ENCODE measurements at places on chromosomes 12 and 14.

- no peak for DNase-seq
Observed at GRCh38 chr14:92952481-92953298, 29.7 kb downstream of the CHGA start.

GRCh38 chr12:46185686-46186085 lies 83.2 kb downstream of the SLC38A1 start:
- DNase-seq, result no peak

- no peak for DNase-seq
Observed at GRCh38 chr12:13343375-13343774, 146.8 kb downstream of the EMP1 start.

DNA sequence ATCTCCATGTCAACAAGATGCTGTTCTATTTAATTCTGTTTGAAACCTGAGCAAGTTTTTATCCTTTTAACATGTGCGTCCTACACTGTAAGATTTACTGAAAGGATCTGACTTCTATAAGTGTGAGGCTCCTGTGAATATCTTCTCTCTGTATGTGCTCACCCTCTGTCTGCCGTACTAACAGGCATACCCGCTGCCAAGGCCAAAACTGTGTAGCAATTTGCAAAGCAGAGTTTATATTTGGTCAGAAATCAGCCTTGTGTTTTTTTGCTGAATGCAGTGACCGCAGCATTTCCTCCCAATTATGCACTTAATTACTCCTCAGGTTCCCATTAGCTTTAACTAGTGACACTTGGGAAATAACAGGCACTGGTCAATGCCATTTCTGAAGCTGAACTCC lies 12.3 kb downstream of the CHST11 start:
- DNase-seq, result no peak

DNA sequence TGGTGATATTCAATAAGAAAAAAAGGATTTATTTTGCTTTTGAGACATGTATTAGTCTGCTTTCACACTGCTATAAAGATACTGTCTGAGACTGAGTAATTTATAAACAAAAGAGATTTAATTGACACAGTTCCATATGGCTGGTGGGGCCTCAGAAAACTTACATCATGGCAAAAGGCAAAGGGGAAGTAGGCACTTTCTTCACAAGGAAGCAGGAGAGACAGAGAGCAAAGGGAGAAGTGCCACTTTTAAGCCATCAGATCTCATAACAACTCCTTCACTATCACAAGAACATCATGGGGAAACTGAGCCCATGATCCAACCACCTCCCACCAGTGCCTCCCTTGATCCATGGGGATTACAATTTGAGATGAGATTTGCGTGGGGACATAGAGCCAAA lies 43.9 kb downstream of the BHLHE41 start:
- DNase-seq, result no peak

GRCh38 chr12:66279123-66279712 lies 23.1 kb upstream of the HELB start:
- DNase-seq, result no peak

- DNase-seq, result no peak
Observed at GRCh38 chr12:106033161-106033675, 105.5 kb downstream of the NUAK1 start.

DNA sequence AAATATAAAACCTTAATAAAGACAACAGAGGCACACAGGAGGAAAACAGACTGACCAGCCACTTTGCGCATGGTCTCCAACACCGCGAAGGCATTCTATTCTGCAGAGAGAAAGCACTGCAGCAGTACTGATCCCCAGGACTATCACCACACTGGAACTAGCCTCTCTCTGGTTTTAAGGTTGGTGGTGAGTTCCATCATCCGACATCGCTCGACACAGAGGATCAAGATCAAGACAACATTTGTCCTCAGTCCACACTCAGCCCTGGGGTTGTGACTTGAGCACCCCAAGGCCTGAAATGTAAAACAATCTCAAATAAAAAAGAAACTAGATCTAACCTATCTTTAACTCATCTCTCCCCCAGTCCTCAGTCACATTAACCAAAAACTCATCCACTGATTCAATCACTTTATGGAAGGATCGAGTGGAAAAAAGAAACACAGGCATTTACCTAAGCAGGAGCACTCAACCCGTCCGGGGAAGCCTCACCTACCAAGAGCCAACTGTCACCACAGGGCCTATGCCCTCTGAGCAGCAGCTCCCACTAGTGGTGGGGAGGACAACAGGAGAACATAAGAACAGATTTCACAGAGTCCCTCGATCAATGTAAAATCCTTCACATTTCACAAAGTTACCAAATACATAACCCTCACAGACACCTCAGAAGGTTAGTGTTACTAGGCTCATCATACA lies 17.7 kb downstream of the STXBP6 start:
- no peak for DNase-seq

DNA sequence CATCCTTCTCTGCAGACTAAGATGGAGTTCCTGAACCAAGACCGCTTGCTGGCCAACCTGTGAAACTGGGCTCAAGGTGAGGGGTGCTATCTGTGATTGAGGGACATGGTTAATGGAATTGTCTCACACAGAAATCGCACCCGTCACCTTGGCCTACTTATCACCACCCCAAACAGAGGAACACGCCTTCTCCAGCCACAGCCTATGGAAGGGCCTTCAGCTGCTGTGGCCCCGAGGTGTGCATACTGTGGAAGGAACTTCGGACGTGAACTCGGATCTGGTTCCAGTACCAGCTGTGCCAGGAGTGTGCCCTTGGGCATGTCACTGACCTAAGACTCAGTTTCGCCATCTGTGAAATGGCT lies 44.4 kb downstream of the EVL start:
- DNase-seq, result no peak

DNA sequence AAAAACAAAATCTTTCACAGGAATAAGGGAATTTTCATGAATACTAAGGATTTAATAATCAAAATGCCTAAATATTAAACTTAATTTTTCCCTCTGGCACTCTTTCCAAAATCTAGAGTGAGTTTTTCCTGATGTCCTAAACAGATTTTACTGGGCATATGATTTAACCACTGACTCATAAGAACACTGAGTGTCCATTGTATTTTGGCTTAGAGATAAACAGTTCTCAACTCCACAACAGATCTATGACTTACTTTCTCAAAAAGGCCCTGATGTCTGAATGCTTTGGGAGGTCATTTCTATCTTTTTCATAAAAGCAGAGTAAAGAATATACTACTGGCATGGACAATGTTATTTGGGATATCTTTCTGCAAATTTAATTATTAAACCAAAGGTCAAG lies 15.0 kb downstream of the TMBIM4 start:
- DNase-seq, result no peak

- DNase-seq, result no peak
Observed at GRCh38 chr12:32688786-32689185, 9.7 kb downstream of the DNM1L start.

- no peak for DNase-seq
Observed at GRCh38 chr12:20695232-20695631, at the start of gene SLCO1C1. SLCO1C1 (plus strand) TSS chr12:20695332; CDS start chr12:20699577, 4,245 bp downstream.

DNA sequence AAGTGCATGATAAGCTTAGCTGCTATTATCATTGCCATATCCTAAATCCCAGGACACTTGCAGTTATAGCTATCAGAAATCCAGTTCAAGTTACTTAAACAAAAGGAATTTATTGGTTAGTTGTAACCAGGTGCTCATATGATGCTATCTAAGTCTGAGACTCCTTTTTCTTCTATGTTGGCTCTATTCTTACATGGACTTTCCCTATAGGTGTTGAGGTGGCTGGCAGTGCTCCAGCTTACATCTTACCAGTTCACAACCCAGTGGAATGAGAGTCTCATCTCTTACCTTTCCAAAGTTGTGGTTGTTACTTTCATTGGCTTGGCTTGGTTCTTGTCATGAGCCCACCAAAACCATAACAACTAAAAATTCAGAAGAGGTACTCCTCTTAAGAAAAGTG lies 94.6 kb downstream of the DACT1 start:
- DNase-seq, result no peak
